ENCODE measurements at places on chromosomes 16 and 17.

- DNase-seq, result no peak
Measured at GRCh38 chr16:65725156-65725845, 603.4 kb upstream of the CDH11 start.

DNA sequence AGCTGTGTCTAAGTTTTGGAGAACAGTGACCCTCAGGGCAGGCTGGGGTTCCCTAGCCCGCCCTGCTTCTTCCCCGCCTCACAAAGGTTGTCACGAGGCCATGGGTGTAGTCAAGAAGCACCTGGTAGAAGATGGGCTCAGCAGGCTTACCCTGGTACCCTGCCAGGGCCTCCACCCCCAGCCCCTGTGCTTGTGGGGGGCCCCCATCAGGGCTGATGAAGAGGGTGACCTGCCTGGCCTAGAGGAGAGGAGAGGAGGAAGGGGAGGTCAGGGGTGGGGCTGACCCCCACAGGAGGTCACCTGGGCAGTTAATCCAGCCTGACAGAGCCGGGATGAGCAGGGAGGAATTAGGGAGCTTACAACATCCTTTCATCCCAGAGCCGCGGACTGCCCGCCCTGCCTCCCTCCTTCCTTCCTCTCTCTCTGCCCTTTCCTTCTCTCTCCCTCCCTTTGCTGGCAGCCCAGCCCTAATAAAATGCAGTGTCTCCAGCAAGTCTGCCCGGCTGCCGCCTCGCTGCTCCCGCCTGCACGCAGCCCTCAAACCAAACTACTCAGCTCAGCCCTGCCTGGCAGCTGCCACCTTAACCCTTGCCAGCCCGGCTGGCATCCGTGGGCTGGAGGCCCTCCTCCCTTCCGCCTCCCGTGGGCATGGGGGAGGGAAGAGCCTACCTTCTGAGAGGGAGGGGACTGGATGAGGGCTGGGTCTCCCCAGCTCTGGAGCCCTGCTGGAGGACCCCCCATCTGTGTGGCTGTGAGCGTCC lies 7.2 kb downstream of the DLX3 start:
- DNase-seq, result no peak

DNA sequence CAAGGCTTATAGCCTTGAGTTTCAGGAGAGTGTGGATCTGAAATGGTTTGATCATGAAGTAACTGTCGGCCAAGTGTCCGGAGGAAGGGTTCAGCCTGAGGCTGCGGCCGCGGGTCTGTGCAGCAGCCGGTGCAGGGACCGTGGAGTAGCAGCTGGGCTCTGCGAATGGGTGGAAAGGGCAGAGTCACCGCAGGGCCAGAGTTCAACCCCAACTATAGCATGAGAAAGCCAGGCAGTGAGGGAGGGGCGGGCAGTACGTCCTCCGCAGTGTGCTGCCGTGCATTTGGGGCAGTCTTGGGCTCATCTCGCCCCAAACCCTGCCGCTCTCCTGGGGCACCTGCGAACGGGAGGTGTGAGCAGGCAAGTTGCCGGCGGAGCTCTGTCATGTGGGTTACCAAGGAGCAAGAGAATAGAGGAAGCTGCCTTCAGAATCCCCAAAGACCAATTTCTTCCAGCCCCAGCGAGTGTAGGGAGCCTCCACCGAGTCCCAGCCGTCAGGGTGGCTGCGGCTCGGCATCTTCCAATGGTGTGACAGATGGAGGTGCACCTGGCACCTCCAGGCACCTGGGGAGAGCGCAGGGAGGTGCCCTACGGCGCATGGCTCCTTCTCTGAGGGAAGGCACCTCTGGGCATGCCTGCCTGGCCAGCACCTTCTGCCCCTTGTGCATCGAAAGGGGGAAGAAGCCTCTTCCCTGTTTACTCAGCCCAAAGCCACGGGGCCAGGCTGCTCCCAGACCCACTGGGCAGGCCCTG lies 87.3 kb downstream of the RPA1 start:
- no peak for DNase-seq

DNA sequence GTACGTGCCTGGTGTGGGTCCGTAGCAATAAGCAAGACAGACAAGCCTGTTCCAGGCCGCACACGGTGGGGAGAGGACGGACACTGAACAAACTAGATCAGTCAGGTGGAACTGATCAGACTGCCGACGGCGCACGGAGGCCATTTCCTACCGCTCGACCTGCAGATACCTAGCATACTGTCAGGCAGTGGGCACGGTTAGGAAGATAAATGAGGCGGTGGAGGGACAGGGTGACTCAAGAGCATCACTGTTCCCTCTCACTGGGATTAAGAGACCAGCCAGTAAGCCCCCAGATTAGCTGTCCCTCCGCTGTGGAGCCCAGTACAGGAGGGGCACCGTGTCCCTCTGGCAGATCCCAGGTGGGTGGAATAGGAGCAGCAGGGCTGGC lies 4.8 kb downstream of the AANAT start:
- no peak for DNase-seq

DNA sequence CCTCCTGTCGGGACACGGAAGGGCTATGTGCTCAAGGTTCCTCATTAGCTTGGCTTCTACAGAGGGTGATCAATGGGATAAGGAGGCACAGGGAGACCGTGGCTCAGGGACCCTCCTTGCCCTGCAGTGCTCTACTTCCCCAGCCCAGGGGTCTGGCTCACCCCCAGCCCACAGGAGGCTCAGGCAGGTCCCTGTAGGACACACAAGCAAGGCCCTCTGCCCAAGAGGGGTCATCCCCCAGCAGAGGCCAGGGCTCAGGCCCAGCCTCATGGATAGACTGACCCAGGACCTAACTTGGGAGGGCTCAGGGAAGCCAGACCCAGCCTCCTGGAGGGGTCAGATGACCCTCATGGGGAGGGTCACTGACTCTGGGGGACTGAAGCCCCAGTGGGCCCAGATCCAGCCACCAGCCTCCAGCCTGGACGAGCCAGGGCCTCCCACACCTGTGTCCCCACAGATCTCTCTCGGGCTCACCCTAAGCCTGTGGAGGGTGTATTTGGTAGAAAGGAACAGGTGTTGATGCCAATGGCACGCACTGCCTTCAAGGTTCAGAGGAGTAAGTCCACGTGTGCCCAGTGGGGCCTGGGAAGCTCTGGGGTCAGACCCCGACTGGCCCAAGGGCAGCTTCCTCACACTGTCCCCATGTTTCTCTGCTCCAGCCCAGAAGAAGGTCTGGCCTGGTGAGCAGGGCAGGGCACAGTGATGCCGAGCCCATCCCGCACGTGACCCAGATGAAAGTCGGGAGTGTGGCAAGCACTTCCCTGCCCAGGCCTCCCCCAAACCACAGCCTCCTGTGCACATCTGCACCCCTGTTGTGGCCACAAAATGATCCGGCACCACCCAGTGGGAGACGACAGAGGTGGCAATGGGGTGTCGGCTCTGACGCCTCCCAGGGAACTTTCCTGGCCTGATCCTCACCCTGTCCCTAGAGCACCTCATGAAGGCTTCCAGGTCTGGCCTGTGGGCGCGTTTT lies 10.9 kb upstream of the KRTAP17-1 start:
- no peak for DNase-seq

DNA sequence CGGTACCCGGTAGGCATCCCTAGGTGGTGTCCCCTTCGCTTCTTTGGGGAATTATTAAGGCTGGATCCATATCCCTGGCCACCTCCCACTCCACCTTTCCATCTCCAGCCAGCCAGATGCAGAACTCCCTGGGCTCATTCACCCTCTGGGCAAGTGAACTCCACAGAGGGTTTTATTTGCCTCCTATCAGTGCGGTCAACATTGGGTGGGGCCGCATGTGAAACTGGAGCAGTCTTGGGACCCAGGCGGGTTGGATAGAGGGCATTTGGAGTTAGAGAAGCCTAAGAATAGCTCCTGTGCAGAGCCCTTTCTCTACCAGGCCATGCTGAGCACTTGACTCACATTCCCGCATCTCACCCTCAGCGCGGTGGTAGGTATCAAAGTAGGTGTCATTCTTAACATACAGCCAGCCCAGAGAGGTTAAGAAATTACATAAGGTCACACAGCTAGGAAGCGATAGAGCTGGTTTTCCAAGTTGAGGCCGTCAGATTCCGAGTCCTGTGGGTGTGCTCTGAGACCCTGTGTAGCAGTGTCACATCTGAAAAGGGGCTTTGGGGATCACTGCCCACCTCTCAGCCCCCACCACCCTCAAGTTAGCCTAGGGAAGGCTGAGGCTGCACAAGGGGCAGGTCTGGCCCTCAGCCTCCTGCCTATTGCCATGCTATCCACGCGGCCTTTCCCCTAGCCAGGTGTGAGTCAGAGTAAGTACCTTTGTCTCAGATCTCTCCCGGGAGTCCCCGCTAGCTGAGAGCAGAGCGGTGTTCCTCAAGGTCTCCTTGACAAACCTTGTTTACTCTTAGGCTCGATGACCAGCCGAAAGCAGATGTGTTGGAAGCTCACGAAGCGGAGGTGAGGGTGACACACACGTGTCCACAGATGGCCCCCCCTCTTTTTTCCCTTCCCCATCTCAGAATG lies 26.9 kb upstream of the LGALS9 start:
- DNase-seq, result no peak

GRCh38 chr16:11610580-11610979 lies 23.9 kb upstream of the LITAF start:
- no peak for DNase-seq

DNA sequence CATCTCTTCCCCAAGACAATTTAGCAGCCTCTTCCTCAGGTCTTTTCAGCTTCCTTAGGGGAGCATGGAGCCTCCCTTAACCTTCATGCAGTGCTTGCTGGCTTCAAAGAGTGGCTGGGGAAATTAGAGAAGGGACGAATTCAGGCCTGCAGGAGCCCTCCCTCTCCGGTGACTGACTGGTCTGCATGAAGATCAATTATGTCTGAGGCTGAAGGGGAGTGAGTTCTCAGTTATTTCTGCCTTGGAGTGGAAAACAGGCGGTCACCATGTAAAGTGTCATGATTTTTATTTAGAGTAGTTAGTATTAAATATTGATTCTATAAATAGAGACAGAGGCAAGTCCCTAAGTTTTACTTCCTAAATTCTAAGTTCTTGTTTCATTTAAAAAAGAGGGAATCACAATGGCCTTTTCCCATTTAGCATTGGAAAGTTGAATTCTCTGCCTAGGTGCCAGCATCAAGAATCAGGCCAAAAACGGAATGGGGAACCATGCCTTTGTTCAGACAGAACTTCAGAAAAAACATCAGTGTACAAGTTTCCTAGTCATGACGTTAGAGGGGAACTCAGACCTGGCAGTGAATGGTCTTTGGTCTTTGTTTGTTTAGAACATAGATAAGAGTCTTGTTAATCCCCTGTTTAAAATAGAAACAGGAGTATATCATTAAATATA lies 4.4 kb downstream of the GABARAPL2 start:
- DNase-seq, result no peak

GRCh38 chr17:38768417-38768816 lies 15.9 kb downstream of the PSMB3 start:
- no peak for DNase-seq

DNA sequence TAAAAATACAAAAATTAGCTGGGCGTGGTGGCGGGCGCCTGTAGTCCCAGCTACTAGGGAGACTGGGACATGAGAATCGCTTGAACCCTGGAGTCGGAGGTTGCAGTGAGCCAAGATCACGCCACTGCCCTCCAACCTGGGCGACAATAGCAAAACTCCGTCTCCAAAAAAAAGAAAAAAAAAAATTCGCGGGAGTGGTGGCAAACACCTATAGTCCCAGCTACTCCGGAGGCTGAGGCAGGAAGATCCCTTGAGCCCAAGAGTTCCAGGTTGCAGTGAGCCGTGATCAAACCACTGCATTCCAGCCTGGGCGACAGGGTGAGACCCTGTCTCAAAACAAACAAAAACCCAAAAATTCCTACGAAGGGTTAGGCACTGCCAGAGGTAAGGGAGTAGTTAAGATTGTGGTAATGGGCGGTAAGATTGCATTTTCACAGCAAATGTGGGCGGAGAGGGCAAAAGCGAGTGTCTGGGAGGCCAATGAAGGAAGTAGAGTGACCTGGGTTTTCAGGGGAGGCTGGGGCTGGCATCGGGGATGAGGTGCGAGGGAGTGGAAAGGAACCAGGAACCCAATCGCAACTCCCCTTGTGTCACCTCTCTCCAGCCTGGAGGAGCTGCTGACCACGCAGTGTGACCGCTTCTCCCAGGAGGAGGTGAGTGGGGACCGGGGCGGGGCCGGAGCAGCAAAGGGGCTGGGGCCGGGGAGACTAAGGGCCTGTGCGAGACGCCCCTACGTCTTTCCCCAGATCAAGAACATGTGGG lies 2.6 kb downstream of the MYL11 start:
- DNase-seq, result peak; percentile 82

GRCh38 chr17:48565022-48565554 lies 13.1 kb downstream of the HOXB4 start:
- no peak for DNase-seq

DNA sequence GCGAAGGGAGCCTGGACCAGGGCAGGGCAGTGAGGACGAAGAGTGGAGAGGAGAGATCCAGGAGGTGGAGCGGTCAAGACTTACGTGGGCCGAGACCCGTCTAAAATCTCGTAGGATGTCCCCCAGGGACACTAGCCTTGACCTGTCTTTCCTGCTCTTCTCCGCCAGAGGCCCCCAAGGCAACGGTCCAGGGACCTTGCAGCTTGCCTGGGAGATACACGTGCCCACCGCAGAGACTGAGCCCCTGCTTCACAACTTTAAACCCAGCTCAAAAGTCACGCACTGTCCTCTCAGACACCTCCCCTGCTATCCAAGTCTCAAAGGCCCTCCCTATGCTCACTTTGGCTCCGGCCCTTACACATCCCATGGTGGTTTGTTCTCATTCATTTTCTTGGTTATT lies 9.4 kb downstream of the TIGD7 start:
- DNase-seq, result no peak

DNA sequence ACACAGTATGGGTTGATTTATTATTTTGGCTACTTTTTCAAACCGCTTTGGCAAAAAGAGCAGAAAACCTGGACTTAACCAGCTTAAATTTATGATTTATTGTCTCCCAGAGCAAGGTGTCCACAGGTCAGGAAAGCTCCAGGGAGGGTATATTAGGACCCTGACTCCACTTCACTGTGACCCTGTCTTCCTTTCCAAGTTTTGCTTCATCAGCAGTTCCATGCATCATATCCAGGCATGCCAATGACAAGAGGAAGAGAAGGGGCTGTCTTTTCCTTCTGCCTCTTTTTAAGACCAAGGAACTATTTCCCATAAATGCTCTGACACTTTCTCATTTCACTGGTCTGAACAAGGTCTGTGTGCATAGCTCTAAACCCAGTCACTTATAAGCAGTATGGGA lies 316.8 kb downstream of the CA10 start:
- no peak for DNase-seq

DNA sequence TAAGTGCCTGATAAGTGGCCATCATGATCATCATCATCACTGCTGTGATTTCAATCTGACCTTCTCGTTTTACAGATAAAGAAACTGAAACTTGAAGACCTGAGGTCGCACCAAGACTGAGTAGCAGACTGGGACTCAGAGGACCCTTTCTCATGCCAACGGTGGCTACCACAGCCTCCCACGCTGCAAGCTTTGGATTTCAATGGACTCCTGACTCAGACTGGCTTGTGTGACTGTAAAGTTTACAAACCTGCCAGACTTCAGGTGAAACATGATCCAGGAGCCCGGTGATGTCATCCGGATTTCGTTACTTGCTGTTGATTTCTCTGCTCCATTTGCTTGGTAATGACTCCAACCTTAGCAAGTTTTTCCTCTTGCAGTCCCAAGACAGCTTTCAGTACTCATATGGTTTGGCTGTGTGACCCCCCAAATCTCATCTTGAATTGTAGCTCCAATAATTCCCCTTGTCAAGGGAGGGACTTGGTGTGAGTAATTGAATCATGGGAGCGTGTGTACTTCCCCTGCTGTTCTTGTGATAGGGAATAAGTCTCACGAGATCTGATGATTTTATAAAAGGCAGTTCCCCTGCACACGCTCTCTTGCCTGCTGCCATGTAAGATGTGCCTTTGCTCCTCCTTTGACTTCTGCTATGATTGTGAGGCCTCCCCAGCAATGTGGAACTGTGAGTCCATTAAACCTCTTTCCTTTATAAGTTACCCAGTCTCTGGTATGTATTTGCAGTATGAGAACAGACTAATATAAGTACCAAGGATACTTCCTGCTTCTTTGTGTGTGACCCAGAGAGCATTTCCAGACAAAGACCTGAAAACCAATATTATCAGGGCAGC lies 26.7 kb upstream of the IRX6 start:
- no peak for DNase-seq

All from C1 segment of cervical spinal cord (tissue), 14 donors.